ENCODE measurements at places on chromosomes 3 and 15. TPM values are rescaled to one million over a fixed set of nuclear protein-coding genes. Genes with fewer than 3 reads are reported as not detected.

GPR156 gene
- 0.48 TPM for total RNA-seq

KNL1 gene
- 5.3 TPM for total RNA-seq

DLEC1 gene
- total RNA-seq: 0.05 TPM

IL16 gene
- total RNA-seq: not detected

SNX1 gene
- total RNA-seq: 78.7 TPM

CFAP91 gene
- 0.31 TPM for total RNA-seq
